Stimulated activated CD8-positive, alpha-beta memory T cell treated with anti-CD3 and anti-CD28 coated beads, Interleukin-15, amount 100 ng/mL, for 48 hours (primary cell): ENCODE measurements at places on chromosomes 6 and 20.

GRCh38 chr6:27556406-27556805 is 83.5 kb upstream of the ZNF184 start:
- DNase-seq, result no peak

DNA sequence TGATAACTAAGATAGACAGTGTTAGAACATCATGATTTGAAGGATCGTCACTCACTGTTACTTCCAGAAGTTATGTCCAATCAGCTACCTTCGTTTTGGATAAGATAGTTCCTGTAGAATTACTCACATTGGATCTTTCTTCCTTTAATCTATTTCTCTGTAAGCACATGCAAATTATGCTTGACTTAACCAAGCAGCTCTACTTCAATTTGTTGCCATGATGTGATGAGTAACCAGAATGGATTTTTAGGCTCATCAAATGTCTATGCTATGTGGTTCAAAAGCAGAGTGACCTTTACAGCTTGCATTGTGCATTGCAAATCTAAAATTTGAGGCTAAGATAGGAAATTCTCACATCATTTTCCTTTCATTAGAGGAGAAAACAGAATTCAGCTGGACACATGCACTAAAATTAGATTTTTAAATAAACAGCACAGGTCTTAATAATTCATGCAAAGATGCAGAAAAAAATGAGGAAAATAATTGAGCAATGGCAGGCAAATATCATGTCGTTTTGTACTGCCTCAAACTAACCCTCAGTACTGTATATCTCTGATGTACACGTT is 76.7 kb upstream of the ZFP64 start:
- no peak for DNase-seq

- DNase-seq, result no peak
Measured at GRCh38 chr6:81309811-81310210, 442.7 kb downstream of the TENT5A start.

DNA sequence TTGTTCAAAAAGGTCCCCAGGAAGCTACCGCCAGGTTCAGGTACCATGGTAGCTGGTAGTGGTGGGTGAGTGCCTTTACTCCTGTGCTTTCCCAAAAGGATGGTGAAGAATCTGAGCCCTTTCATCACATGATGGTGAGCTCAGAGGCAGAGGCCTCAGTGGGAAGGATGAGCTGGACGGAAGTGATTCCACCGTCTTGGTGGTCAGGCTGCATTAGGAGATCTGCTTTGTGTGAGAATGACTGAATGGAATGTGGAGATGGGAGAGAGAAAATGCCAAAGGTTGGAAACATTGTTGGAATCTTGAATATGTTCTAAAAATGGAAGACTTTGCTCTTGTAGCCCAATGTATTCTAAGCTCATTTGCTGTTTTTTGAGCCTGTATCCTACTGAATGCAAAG is 108.1 kb upstream of the SCP2D1 start:
- no peak for DNase-seq

DNA sequence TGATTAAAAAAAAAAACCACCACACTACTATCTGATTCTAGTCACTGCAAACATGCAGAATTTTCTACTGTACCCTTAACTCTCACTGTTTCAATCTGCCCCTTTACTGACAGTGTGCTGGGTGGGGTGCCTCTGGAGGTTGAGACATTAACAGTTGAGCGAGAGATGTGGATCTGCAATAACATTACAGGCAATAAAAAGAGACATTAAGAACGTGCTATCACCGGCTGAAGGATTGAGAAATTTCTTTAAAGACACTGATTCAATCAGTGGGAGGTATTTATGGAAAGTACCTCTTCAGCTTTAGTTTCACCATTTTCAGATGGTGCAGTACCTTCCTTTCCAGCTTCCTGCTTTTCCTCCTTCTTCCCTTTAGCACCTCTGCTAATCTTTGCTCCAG is 32.5 kb downstream of the HMGN3 start:
- DNase-seq, result no peak

DNA sequence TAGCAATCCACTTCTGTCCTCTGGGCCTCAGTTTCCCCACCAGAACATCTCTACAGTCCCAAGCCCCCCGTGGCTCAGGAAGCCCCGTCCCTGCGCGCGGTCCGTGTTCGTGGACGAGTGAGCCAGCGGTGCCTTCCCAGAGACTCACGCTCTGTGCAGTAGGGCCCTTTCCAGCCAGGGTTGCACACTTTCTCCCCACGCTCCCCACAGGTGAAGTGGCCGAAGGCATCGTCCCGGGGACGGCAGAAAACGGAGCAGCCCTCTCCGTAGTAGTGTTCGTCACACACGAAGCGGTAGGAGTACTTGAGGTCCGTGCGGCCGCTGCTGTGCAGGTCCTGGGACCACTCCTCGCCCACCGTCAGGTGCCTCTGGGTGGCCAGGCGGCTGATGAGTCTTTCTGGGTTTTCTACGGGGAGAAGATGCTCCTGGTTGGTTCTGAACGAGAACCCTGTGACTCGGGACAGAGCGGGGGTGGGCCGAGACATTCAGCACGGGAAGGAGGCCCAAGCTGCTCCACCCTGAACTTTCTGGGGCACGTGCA is 2.7 kb downstream of the DLL1 start:
- DNase-seq, result no peak

GRCh38 chr20:50335105-50335504 is 144.5 kb downstream of the CEBPB start:
- no peak for DNase-seq

- no peak for DNase-seq
Measured at GRCh38 chr6:163010145-163010544, 282.4 kb downstream of the PACRG start.
